Cerebellum (tissue), 4 donors: ENCODE measurements at places on chromosomes 6 and 20.
A peak's percentile ranks its signal among the peaks of the same experiment; 100 is the strongest.

DNA sequence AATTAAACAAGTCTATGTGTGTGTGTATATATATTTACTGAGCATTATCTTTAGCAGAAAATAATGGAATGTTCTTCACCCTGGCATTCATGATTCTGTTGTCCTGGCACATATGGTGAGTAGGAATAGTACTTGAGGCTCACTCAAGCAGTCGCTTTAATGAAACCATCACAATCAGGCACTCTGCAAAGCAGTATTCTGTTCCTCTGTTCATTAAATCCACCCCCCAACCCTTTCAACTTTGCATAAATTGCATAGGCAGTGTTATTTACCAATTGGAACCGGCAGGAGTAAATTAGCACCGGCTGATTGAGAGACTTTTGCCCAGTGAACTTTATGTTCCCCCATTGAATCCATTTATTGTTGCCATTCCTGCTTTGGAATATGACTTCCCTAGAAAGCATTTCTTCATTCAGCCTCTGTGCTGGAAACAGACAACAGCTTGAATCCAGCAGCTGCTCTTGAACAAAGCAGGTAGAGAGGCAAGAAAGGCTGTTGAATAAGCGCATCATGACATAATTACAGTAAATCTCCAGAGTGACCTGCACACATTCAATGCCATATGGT is 268.0 kb upstream of the RNF217 start:
- no peak for DNase-seq

DNA sequence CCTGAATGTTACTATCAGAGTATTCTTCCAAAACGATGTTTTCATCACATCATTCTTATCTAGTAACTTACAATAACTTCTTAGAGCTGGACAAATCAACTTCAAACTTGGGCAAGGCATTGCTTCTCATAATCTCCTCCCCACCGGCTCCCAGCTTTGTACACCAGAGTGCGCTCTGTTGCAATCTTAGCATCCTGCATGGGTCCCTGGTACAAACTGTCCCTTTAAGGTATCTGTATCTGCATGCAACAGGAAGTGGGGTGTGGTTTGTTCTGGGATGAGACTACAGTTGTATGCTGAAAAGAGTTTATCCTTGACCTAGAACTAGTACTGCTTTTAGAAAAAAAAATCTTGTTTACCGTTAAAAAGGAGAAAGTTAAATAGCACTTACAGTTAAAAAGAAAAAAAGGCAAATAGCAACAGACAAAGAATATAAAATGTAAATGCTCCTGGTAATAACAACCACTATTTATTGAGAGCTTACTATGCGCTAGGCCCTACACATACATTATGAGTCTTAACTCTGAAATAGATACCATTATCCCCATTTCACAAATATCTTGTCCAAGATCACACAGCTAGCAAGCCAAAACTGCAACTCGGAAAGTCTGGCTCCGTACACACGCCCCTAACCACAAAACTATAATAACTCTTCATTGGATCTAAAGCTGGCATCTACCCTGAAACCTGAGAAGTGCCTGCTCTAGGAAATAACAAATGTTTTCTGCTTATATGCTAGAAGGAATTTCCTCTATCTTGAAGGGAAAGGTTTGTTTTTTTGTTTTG is 9.8 kb upstream of the HECA start:
- DNase-seq, result no peak

DNA sequence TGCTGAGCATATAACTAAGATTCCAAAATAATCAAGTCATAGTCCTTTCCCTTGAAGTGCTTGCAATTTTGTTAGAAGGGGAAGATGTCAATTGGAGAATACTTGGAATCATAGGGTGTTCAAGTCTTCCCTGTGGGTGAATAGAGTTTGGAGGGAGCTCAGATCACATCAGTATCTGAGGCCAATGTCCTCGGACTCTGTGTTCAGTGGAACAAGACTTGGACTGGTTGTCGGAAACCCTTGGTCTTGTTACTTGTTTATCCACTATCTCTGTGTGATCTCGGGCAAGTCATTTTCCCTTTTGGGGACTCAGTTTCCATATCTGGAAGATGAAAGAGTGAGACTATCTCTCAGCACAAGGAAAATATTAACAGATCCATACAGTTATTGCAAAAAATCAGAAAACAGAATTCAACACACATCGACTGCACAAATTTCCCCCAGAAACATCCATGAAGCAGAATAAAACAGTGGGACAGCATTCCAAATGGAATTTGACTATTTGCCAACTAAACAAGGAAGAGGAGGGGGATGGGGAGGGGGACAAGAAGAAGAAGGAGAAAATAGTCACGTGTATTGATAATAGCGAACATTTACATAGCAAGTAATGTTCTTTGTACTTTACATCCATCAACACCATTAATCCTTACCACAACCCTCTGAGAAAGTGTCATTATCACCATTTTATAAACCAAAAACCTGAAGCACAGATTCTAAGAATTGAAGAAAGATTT is 3.9 kb upstream of the EDEM2 start:
- DNase-seq, result no peak

DNA sequence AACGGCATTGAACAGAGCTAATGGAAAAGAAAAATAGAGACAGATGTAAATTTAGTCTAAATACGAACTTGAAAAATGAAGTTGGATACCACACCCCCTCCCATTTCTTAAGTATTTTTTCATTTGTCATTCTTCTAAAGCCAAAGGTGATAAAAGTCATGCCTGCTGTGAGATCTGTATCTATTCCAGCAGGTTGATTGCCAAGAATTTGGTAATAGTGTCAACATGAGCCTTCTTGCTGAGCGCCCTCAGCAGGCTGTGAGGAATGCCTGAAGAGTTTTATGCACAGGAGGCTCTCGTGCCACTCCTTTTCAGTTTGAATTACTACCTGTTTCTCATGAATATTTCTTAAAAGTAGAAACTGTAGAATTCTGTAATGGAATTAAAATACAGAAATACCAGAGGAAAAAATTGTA is 165.4 kb downstream of the QKI start:
- no peak for DNase-seq

GRCh38 chr6:151065027-151065815 is 174.5 kb upstream of the AKAP12 start:
- DNase-seq, result no peak

DNA sequence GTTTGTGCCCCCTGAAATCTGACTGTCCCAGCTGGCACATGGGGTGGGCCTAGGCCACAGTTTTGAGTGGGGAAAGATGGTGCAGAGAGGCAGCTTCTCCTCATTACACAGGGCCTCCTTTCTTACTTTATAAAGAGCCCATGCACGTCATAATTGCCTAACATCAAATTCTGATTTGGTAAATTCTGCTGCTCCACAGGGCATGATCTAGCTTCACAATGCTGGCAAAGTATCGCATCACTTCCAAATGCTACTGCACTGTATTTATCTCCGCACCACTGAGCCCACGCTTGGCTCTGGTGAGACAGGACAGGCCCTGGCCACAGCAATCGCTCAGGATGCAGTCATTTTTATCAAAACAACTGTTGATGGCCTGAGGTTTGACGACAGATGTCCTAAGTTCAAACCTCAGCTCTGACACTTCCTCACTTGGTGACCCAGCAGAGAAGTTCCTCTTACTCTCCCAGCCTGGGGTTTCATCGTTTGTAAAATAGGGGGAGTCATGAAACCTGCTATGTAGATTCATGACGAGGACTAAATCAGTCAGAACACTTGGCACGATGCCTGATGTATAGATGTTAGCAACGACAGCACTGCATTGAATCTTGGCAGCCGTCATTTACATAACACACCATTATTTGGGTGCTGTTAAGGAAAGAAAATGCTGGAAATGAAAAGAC is 187.9 kb downstream of the TTLL2 start:
- DNase-seq, result no peak

DNA sequence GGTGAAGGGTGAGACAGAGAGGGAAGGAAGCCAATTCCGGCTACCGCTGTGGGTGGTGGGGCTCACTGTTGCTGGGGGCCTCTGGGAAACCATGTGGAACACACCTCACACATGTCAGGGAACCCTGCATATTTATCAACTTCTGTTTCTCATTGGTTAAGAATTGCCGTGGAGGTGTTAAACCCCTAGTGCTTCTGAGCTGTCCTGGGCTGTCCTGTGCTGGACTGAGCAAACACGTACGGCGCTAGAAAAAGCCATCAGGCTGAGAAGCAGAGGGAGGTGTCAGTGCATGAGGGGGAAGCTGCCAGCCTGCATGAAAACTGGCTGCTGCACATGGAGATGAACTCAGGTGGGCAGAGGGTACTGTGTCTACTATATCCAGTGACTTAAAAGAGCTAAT is 103.9 kb upstream of the JAG1 start:
- DNase-seq, result no peak

DNA sequence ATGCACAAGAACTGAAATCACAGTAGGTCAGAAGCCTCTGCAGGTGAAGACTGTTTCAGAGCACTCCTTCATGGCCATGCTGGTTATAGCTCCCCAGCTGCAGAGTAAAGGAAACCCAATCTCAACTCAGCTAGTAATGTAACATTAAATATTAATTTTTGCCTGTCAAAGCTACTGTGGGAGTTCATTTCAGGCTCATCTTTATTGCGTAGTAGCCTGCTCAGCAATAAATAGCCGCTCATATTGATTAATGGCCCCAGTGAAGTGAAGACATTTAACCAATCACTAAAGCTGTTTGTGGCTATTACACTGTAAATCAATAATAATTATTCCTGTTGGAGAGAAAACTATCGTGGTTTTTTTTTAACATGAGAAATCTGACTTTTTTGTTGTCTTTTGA is 101.7 kb downstream of the FRK start:
- no peak for DNase-seq

DNA sequence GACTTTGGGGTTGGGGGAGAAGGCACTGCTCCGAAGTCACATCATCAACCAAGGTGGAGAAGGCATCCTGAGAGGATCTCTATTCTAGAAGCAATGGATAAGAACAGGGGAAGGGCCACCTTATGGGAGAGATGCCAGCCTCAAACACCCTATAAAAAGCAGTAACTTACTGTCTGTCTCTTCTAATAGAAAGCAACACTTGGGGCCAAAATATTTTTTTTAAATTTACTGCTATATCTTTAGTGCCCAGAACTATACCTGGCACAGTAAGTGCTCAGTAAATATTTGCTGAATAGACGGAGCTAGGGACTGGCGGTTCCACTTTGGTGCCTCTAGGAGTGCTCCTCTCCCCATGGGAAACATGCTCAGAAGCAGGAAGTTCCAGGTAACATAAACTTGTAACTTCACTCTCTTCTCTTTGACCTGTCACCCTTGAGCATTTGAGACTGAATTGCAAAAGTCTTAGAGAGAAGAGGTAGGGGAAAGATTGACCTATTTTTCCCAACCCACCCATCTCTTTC is 807 bp upstream of the OTOR start:
- DNase-seq, result no peak

- peak; percentile 9 for DNase-seq
Measured at GRCh38 chr6:6826095-6826901, 237.8 kb downstream of the LY86 start.

- no peak for DNase-seq
Measured at GRCh38 chr6:80605165-80605989, 498.9 kb downstream of the BCKDHB start.

DNA sequence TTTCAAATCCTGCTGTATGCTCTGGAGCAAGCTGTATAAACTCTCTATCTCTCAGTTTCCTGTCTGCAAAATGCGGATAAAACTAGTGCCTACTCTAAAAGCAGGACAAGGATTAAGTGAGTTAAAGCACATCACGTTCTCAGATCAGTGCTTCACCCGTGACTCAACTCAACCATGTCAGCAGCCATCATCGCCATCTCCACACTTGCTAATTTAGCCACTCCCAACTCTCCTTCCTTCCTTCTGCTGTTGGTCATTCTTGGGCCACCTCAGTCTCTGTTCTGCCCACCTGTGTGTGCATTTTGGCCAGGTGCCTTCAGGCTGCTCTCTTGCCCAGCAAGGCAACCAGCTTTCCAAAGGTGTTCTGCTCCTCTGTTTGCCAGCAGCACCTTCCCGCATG is 260.0 kb upstream of the CDYL start:
- no peak for DNase-seq

DNA sequence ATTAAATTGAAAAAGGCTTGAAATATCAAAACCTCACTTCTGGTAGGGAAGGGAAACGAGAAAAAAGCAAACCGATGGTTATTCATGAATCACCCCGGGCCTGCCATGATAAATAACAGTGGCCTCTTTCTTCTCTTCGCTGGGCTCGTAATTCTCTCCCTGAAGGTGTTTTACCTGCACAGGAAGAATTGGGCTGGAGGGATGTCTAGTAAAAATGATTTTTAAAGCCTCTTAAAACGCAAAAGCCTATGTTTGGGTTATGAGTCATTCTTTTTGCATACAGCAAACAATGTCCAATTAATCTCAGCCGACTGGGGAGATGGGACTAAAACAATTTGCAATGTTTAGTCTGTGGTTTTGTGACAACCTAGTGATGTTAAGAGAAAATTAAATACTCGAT is 16.8 kb downstream of the LINC00237 start:
- no peak for DNase-seq

DNA sequence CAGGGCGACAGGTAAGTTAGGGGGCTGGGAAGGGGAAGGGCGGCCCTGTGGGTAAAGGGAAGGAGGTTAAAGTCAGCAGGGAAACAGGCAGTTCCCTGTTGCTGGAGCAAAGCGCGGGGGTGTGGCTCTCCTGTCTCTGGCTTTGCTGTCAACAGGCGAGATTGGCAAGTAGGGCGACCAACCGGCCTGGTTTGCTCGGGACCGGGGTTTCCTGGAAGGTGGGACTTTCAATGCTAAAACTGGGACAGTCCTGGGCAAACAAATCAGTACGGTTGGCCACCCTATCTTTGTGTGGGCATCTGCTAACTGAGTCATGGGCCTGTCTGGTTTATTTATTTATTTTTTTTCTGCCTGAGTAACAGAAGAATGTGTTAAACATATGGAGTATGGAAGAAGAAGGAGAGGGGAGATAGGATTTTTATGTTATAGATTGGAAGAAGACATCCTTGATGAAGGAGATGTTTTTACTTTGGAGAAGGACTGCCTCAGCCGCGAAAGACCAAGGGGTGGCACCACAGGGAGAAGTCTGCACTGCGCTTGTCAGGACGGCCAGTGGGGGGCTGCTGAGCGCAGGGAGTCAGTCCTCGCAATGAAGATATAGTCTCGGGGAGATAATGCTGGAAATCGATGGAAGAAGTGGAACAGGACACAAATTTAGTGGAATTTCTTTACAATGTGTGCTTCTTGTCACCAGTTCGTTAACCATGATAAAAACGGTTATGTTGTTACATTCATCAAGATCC is 43.4 kb upstream of the ESR1 start:
- peak; percentile 18 for DNase-seq

DNA sequence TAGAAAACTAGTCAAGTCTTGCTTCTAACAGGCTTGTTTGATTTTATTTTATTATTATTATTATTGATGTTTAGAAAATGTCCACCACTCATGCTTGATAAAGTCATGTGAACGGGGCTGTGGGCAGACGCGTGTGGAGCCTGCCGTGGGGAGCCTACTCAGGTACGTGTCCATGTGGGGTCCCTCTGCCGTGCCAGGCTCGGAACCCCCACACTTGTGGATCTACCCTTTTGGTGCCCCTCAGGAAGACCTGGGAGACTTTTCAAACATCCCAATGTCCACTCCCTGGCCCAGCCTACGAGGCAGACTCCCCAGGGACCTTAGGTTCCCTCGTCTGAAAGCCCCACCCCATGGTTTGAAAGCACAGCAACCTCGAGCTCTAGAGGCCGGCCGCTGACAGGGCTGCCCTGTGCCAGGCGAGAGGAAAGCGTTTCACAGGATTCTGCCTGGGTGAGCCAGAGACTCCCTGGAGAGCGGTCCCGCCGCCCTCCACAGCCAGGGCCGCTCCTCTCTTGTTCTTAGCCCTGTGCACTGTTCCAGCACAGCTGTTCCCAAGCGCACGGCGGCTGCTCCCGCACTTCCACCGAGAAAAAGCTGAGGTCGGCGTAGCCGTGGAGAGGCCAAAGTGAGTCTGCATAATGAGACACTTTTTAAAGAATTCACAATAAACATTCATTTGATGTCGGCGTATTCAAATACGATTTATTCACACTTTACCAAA is 249.7 kb downstream of the TTLL2 start:
- DNase-seq, result no peak
